Ascending aorta (tissue), 2 donors: ENCODE measurements at places on chromosomes 13 and 19.

- no peak for DNase-seq
Measured at GRCh38 chr19:23404676-23405075, 9.4 kb upstream of the ZNF91 start.

DNA sequence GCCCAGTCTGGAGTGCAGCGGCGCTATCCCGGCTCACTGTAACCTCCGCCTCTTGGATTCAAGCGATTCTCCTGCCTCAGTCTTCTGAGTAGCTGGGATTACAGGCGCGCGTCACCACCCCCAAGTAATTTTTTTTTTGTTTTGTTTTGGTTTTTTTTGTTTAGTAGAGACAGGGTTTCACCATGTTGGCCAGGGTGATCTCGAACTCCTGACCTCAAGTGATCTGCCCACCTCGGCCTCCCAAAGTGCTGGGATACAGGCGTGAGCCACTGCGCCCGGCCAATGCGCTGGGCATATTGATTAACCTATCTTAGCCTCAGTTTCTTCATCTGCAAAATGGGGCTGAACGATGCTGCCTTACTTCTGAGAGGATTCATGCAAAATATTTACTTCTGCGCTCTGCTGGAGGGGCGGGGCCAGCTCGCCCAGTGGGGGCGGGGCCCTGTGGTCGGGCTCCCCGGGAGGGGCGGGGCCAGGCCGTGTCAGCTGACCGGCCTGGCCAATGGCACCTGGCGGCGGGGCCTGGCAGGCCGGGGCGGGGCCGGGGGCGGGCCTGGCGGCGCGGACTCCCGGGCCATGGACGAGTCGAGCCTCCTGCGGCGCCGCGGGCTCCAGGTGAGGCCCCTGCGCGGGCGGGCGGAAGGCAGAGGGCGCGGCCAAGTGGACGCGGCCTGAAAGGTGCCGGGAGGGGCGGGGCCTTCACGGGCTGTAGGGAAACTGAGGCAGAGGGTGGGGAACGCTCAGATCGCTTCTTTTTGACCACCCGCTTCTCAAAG, at the start of gene MAST3:
Gene MAST3, plus strand, starts transcription at position 562 of the 776 bp plus-strand sequence. Its CDS starts 15 bp downstream, at position 577.
- DNase-seq = peak; percentile 70

DNA sequence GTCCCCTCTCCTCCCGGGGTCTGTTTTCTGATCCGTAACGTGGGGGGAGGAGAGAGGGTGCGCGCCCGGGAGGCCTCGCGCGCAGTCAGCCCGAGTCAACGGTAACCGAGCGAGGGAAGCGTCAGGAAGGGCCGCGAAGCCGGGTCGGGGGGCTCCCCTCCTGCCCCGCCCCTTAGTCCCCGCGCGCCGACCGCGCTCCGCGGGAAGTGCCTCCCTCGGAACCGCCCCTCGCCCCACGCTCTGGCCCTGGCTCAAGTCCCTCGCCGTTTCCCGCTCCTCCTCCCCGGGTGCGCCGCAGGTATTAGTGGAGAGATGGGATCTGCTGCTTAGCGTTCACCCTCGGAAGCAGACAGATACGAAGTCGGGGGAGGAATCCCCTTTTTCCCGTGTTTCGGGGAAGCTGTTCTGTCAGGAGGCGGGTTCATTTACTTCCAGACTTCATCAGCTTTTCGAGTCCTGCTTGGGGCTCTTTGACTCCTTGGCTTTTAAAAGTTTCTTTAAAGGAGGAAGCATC, 770 bp downstream of the HNRNPM start:
- peak; percentile 71 for DNase-seq

DNA sequence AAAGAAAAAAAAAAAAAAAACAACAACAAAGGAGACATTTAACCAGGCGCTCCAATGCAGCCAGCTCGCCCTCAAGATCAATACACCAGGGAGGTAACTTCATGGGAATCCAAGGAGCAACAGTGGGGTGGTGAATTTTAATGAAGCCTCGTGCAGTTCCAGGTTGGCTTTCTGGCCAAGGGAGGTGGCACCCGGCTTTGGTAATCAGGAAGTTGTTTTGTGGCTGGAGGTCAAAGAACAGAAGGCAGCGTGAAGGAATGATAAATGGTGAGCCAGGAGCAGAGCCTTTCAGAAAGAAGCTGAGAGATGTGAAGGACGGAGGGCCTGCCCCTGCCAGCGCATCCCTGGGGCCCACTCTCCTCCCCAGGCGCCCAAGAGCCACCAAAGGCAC, 188.2 kb upstream of the TSC22D1 start:
- DNase-seq = no peak

DNA sequence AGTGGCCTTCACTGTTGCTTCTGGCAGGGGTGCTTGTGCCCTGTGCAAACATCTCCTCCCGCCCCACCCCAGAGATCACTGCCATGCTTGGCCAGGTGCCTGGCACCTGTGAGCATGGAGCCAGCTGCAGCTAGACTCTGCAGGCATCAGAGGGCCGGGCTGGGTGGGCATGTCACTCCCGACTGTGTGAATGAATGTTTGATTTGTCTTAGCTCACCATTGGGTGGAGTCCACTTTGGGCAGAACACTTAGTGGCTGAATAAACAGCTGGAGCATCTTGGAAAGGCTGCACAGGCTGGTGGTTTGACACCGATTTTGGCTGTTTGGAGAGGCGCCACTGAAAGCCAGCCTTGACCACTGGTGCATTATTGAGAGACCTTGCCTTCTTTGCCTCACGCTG, 267.3 kb downstream of the DLEU7 start:
- no peak for DNase-seq

- DNase-seq = no peak
Measured at GRCh38 chr19:15048128-15048527, 1.2 kb upstream of the CASP14 start.

DNA sequence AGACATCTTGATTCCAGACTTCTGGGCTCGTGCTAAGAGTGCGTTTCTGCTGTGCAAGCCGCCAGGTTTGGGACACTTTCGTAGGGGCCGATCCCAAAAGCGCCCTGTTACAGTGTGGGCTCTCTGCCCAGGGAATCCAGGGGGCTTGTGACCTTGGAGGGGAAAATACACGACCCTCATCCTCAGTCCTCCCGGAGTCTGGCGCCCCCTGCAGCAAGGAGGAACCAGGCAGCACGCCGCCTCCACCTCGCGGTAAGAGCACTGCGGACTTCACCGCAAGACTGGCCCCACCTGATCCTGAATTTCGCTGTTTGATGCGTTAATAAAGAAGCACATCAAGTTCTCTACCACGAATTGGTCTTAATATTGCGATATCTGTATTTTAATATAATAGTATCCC, 5.2 kb downstream of the POLRMT start:
- DNase-seq = no peak

GRCh38 chr13:61685682-61686012, 270.0 kb upstream of the PCDH20 start:
- no peak for DNase-seq

GRCh38 chr19:3481241-3482090, 1.1 kb upstream of the SMIM24 start:
- DNase-seq = no peak

GRCh38 chr13:57925751-57926150, 294.2 kb downstream of the PCDH17 start:
- no peak for DNase-seq

GRCh38 chr13:43360892-43361610, 337.7 kb downstream of the DNAJC15 start:
- DNase-seq = no peak

DNA sequence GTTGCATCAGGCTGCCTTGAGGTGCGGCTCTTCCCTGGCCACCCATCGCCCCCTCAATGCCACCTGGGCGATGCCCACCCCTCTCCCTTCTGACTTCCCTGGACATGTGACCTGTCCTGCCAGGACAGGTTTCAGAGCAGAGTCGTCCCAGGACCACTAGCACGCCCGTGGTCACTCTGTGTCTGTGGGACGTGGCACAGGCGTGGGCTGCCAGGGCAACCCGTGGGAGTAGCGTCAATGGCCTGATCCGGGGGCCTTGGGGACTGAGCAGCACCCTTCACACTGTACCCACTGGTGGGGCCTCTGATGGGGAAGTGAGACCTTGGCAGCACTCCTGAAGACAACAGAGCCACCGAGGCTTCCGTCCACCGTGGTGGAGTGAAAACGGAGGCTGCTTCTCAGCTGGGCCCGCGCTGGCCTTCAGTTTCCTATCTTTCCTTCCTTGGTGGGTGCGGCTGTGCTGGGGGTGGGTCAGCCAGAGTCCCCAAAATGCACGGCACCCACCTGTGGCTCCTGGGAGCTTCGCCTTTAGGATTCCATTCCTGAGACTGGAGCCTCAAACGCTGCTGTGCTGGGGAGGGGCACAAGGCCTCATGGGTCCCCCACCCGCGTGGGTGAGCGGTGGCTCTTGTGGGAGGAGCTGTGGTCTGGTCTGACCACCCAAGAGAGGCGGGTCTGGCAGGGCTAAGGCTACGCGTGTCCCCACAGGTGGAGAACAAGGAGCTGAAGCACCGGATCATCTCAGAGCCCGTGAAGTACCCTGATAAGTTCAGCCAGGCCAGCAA, 26.7 kb upstream of the TMEM255B start:
- no peak for DNase-seq

GRCh38 chr19:46759817-46760333, 13.6 kb upstream of the STRN4 start:
- DNase-seq = no peak

GRCh38 chr13:51620165-51620983, 36.1 kb downstream of the WDFY2 start:
- DNase-seq = no peak

- DNase-seq = peak; percentile 69
Measured at GRCh38 chr13:97798171-97798821, 155.2 kb upstream of the IPO5 start.

DNA sequence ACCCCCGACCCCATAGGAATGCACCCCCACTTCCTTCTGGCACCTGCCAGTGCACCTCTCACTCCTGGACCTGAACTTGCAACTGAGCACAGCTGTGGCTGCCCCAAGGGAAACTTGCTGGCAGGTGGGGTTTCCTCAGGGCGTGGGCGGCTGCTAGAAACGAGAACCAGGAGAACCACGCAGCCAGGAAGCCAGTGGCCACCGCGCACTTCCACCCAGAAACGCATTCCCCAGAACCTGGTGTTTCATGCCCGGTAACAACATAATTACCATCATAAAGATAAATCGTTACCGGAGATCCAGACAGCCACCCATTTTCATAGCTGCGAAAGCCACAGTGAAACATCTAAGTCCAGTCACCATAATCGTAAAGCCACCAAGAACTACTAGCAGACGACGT, 75.2 kb upstream of the C13orf46 start:
- DNase-seq = no peak

DNA sequence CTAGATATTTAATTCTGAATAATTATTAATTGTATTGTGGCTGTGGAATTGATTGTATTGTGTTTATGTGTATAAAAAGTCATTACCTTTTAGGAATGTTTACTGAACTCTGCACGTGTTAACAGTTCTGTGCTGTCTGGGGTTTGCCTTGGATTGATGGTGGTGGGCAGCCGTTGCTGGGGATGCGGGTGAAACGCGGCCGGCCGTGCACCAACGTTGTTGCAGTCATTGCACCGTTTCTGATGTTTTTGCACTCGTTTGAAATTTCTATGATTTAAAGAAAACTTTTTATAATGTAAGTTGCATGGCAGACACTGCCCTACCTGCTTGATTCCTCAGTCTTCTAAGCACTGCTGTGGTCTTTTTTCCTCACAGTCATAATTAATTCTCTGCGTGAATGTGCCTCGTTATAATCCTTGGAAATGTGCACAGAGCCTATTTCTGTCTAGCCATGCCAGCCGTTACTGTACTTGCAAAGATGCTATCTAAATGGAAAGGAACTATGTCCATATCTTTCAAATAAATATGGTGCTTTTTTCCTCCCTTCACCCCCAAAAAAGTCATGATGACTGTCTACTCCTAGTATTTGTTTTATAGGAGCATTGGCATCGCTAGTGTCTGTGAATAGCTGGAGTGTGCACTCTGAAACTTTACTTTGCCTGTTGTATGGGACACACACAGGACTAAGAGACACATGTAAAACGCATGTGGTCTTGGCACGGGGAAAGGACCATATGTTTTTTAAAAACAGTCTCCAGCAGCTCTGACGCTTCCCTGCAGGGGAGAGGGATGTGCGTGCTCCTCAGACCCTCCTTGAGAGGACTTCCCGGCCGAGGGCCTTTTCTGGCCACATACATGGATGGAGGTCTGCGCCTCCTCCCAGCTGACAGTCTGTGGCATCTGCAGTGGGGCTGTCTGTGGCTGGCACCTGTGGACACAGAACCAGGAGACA, 40.7 kb upstream of the MCF2L start:
- DNase-seq = no peak

DNA sequence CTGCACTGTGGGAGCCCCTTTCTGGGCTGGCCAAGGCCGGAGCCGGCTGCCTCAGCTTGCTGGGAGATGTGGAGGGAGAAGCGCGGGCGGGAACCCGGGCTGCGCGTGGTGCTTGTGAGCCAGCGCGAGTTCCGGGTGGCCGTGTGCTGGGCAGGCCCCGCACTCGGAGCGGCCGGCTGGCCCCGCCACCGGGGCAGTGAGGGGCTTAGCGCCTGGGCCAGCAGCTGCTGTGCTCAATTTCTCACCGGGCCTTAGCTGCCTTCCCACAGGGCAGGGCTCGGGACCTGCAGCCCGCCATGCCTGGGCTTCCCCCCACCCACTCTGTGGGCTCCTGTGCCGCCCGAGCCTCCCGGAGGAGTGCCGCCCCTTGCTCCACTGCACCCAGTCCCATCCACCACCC, 669.1 kb downstream of the PCDH9 start:
- DNase-seq = no peak

GRCh38 chr13:99226513-99226912, 25.9 kb downstream of the UBAC2 start:
- DNase-seq = no peak

- no peak for DNase-seq
Measured at GRCh38 chr13:97004096-97004876, 10.0 kb upstream of the OXGR1 start.

GRCh38 chr13:112205990-112206389, 139.0 kb downstream of the SOX1 start:
- DNase-seq = no peak

GRCh38 chr13:73995736-73996135, 138.5 kb downstream of the KLF12 start:
- no peak for DNase-seq

DNA sequence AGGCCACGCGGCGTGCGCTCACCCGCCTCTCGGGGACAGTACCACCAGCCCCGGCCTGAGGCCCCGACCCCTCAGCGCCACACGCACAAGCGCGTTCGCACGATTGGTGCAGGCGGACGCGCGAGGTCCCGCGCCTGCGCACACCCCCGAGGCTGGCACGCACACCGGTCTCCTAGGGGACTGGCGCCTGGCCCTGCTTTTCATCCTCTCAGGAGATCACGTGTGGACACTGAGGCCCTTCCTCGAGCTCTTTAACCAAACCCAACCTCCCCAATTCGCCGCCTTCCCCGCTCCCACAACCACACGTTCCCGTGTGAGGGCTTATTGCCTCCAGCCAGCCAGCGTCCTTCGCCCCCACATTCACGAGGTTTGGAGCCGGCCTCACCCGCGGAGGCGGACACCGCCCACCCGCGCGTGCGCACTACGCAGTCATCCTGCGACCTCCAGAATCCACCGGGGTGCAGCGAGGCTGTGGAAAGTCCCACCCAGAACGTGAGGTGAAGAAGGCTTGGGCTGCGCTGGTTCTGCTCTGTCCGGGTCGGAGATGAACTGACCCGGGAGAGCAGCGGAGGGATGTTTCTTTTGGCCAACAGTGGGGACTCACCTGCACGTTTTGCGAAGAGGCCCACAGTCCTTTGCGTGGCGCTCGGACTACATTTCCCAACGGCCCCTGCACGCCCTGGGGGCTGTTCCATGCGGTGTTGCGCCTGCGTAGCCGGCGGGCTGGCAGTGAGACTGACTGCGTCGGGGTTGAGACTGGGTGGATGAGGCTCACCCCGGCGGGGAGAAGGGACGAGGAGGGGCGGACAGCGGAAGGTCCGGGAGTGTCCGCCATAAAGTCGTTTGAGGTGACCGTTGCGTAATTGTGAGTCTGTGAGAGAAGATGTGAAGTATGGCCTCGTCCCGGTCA, 539 bp upstream of the ZNF667 start:
- peak; percentile 91 for DNase-seq
